OCI-M1 (cell line): ENCODE measurements at places on chromosomes 6 and 20.

- DNase-seq, result no peak
Observed at GRCh38 chr20:59182401-59183044, 18.9 kb downstream of the ZNF831 start.

DNA sequence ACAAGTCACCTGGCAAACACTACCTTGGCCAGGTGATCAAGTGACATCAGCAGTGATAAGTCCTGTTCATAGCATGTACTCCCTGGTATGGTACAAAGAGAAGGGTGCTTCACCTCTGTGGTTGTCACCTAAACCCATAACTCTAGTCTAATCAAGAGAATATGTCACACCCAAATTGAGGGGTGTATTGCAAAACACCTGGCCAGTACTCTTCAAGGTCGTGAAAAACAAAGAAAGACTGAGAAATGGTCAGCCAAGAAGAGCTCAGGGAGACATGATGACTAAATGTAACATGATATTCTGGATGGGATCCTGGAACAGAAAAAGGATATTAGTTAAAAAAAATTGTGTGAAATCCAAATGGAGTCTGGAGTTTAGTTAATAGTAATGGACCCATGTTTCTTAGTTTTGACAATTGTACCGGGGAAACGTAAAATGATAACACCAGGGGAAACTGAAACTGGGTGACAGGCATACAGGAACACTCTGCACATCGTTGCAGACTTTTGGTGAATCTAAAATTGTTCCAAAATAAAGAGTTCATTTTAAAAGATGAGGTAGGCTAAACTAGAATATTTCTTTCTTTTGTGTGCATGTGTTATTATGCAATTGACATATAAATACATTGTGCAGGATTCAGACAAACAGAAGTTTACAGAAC lies 262.0 kb downstream of the CDC5L start:
- no peak for DNase-seq

DNA sequence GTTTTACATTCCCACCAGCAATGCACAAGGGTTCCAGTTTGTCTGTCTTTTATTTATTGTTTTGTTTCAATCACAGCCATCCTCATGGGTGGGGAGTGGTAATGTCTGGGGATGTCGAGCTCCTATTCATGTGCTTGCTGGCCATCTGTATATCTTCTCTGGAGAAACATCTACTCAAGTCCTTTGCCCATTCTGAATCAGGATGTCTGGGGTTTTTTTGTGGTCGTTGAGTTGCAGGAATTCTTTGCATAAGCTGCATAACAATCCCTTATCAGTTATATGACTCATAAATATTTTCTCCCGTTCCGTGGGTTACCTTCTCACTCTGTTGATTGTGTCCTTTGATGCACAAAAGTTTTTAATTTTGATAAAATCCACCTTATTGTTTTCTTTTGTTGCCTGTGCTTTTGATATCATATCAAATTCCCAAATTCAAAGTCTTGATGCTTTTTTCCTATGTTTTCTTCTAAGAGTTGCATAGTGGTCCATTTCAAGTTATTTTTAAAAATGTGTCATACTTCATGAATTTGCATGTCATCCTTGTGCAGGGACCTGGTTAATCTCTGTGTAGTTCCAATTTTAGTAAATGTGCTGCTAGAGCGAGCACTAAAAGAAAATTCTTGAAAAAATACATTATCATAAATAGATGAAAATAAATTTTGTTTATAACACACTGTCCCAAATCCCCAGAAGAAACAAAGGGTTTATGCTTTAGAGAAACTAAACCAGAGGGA lies 54.9 kb upstream of the PDE10A start:
- no peak for DNase-seq

DNA sequence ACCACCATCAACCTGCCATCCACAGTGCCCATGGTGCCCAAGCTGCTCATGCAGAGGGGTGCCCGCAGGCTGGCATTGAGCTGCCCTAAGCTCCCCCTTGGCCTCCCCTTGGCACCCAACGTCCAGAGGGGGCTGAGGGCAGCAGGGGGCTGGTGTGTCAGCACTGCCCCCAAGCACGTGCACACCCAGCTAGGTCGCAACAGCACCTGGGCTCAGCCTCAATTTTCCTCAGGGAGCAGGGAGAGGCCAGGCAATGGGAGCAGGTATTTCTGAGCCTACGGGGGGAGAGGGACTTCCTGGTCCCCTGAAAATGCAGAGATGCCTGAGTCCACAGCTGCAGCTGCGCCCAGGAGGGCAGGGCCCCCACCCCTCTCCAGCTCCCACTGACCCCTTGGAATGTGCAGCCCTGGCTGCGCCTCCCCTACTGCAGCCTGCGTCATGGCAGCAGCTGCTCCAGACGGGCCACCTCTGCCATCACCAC lies 204.2 kb downstream of the ANKRD60 start:
- no peak for DNase-seq

DNA sequence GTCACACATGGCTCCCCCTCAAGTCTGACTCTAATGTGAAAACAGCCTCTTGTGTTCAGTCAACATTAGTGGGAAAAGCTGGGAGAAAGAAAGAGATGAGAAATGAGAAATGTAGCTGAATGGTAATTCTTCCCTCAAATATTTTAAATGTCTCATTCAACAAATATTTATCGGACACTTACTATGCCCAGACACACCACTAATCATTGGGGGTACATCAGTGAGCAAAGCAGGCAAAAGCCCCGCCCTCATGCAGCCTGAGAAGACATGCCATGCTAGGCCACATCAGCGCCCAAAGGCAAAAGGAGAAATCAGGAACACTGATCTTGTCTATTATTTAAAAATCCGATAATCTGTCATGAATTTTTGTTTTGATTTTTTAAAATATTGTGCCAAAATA lies 89.9 kb upstream of the ASF1A start:
- DNase-seq, result no peak

DNA sequence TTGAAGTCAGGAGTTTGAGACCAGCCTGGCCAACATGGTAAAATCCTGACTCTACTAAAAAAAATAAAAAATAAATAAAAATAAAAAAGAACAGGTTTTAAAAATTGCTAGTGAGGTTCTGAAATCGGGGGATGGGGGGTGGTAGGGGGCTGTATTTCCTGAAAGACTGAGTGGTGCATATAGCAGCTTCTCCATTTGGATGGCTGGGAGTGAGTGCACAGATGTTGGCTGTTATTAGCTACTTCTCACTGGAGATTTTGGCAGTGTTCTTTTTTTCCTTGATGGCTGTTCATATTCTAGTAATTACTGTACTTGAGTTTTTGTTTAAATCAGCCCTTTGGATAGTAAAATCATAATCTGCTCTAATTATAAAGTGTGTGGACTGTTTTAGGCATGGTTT lies 79.8 kb downstream of the RTN4IP1 start:
- DNase-seq, result no peak

DNA sequence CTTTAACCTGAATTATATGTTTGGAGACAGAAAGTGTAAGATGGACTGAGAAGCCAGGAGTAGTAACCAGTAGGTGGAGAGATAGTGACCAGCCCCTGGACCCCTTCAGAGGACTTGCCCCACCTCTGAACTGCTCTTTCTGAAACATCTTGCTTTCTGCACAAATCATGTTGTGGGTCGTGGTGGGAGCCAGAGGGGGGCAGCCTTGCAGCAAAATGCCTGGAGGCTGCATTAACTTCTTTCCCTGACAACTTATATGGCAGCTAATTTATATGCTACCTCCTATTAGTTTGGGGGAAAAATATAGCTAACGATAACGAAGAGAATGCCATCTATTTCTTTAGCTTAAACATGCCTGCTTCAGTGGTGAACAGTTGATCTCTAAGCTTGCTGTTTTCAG lies 859.8 kb downstream of the MAFB start:
- no peak for DNase-seq

DNA sequence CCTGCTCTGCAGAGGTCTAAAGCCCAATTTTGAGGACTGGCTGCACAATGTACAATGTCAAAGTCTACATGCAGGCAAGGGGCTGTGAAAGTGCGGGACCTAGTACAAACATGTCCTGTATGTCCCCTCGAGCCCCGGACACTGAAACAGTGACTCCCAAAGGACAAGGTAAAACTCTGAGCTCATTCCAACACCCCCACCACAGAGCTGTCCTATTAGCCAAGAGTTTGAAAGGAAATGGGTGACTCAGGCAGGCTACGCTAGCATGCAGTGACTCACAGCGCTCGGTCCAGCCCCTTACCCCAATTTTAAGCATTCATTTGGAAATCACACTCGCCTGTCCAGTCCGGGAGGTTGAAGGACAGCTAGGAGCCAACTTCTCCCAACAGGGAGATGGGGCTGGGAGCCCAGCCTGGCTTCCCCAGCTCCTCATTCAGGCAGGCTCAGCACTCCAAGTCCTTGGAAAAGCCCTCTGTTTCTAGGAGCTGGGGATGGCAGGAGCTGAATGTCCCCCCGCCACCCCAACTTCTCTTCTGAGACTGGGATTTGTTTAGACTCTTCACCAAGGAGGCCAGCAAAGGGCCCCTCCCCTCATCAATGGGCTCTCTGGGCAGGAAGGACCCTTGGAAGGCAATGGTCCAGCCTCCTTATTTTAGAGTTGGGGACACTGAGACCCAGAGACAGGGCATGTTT lies 3.9 kb downstream of the SDC4 start:
- DNase-seq, result no peak

DNA sequence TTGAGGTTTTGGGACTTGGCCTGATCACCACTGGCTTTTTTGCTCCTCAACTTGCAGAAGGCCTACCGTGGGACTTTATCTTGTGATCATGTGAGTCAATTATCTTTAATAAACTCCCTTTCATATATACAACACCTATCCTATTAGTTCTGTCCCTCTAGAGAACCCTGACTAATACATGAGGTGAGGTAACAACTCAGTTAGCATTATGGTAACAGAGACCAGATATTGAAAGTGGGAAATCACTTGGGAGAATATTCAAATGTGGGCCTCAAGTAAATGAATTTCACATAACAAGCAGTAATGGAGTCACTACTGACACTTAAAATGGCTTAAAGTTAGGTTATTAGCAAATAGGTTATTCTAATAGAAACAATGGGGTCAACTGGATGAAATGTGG lies 438.1 kb upstream of the AGPAT4 start:
- no peak for DNase-seq

- peak; percentile 36 for DNase-seq
Observed at GRCh38 chr6:165511807-165512206, 151.2 kb downstream of the PDE10A start.

DNA sequence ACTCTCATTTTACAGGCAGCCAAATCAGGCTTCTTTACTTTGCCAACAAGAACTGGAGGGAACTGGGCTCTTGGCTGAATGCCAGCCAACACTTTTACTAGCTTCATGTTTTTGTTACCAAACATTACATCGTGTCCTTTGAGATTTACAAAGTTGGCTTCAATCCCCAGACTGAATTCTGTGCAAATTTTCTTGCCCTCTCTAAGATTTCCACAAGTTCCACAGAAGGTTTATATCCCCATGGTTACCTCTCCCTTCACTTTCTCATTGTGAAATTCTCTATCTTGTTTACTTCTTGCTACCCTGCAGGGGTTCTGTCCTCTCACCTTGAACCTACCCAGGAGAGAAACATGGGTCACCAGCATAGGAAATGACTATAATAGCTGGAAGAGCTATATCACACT lies 37.6 kb upstream of the PLCB1 start:
- DNase-seq, result no peak

GRCh38 chr20:3133155-3133554 lies 26.5 kb downstream of the FASTKD5 start:
- no peak for DNase-seq

DNA sequence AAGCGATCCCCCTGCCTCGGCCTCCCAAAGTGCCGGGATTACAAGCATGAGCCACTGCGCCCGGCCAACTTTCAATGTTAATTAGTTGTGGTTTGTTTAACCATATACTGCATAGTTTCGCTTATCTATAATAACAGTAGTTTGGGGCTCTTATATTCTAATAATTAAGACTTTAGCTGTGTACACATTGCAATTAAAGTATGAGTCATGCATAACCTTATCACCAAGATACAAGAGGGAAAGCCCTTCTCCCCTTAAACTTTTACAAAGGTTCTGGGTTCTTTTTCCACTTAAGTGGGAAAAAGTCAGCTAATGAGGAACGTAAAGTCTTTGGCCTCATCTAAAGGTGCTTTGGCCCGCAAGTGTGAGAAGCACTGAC lies 3.2 kb upstream of the MCCD1 start:
- DNase-seq, result no peak

- no peak for DNase-seq
Observed at GRCh38 chr6:5190507-5190906, 70.2 kb downstream of the LYRM4 start.

GRCh38 chr20:37422791-37423286 lies 76.9 kb downstream of the SRC start:
- DNase-seq, result no peak

DNA sequence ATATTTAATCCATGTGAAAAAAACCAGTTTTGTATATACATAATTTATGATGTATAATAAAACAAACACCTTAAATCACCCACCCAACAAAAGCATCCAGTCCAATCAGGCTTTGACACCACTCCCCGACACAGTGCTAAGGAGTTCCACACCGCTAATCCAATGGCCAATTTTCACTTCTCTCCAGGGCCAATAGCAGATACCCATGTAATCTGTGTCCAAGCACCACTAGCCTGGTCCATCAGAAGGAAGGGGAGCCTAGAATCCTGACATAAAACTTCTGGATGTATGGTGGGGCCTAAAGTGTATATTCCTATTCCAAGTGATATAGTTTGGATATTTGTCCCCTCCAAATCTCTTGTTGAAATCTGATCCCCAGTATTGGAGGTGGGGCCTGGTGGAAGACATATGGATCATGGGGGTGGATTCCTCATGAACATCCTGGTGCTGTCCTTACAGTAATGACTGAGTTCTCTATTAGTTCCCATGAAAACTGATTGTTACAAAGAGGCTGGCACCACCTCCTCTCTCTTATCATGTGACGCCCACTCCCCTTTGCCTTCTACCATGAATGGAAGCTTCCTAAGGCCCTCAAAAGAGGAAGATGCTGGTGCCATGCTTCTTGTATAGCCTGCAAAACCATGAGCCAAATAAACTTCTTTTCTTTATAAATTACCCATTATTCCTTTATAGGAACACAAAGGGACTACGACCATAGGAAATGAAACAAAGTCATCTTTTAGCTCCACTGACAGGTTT lies 20.8 kb downstream of the RALGAPA2 start:
- DNase-seq, result peak; percentile 40

GRCh38 chr6:72699159-72699558 lies 77.3 kb downstream of the KCNQ5 start:
- no peak for DNase-seq

DNA sequence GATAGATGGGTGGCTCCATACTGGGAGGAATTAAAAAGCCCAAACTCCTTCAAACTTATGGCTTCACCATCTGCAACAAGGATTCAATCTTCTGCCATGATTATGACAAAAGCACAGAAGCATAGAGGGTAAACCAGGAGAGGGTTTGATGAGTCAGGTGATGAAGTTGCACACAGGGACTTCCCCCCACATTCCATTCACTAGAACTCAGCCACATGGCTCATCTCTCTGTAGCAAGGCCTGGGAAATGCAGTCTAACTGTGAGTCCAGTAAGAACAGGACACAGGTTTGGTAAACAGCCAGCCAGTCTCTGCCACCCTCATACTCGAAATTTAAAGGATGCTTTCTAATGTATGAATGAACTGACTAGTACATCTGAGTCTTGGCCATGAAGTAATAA lies 142.9 kb downstream of the HIVEP2 start:
- DNase-seq, result peak; percentile 31
